ENCODE measurements at places on chromosomes 5 and 9.

- DNase-seq = no peak
These were observed 15.0 kb downstream of the ANKRD33B start for GRCh38 chr5:10578869-10579268.

DNA sequence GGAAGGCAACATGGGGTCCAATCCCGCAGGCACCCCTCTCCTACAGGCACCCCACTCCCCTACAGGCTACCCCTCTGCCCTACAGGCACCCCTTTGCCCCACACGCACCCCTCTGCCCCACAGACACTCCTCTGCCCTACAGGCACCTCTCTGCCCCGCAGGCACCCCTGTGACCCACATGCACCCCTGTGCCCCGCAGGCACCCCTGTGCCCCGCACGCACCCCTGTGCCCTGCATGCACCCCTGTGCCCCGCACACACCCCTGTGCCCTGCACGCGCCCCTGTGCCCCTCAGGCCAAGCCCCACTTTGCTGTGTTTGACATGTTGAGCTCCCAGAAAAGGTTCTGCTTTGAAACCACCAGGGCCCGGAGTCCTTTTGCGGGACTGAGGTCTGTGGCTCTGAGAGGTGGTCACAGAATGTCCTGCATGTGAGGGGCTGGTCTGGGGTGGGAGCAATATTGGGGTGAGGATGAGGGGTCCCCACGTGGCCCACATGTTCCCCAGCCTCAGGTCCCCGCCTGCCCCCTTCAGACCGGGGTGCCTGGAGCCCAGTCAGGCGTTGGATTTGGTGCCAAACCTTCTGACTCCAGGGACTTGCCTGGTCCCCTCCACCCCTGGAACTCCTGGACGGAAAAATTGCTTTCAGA lies 616 bp upstream of the QRFP start:
- no peak for DNase-seq

DNA sequence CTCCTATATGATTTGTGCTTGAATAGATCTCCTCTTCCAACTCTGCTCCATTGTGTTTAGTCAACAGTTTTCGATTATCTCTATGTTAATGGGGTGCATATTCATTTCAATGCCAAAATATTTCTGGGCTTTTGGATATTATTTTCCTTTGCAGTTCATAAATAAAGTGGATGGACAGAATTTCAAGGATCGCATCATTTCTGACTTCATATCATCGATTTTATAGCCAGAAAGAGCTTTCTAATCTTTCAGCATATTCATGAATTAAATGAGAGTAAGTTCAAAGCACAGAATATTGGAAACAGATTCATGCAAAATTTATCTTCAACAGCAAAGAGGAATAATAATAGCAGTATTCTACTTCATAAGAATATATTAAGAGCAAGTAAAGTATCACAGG lies 60.0 kb upstream of the MINAR2 start:
- DNase-seq = no peak

DNA sequence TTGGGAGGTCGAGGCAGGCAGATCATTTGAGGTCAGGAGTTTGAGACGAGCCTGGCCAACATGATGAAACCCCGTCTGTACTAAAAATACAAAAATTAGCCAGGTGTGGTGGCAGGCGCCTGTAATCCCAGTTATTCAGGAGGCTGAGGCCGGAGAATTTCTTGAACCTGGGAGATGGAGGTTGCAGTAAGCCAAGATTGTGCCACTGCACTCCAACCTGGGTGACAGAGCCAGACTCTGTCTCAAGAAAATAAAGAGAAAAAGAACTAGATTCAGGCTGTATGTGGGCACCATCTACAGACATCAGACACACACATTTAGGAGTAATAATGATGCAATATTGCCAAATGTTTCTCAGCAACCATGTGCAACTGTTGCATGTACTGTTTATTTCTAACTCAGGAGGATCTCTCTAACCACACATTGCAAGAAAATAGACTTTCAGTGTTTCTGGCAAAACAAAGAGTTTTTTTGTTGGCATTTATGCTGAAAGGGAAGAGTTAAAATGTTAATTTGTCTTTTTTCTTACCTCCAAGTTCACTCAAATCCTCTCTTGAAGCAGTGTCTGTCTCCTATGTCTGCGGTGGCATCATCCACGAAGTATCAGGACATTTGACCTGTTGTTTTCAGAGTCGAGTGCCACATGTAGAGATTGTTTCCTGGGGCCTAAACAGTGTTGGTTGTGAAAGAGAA lies 5.1 kb upstream of the ORM1 start:
- no peak for DNase-seq

- no peak for DNase-seq
These were observed 59.0 kb downstream of the SCAMP1 start for GRCh38 chr5:78419396-78419795.

DNA sequence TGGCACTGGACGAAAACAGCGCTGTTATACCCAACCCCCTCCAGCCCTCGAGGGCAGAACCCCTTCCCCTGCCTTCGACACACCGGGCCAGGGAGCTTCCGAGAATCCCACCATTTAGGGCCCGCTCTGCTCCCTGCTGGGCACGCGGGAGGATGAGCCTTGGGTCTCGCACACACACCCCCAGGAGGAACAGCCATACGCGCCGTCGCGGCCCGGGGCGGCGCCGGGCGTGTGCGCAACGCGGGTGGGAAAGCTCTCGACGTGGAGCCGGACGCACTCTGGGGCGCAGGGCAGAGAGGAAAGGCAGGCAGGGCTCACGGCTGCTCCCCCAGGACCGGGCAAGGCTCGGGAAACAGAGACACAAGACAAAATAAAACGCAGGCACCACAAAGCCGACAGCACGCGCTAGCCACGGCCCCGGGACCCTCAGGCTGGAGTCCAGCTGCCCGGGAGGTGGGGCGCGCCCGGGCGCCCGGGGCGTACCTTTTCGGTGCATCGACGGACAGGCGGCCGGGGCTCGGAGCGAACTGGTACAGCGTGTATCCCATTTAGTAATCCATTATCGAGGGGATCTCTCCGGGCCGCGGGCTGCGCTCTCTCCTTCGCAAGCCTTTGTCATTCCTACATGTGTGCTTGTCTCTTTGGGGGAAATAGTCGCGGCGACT lies 789 bp downstream of the SEMA6A start:
- no peak for DNase-seq

DNA sequence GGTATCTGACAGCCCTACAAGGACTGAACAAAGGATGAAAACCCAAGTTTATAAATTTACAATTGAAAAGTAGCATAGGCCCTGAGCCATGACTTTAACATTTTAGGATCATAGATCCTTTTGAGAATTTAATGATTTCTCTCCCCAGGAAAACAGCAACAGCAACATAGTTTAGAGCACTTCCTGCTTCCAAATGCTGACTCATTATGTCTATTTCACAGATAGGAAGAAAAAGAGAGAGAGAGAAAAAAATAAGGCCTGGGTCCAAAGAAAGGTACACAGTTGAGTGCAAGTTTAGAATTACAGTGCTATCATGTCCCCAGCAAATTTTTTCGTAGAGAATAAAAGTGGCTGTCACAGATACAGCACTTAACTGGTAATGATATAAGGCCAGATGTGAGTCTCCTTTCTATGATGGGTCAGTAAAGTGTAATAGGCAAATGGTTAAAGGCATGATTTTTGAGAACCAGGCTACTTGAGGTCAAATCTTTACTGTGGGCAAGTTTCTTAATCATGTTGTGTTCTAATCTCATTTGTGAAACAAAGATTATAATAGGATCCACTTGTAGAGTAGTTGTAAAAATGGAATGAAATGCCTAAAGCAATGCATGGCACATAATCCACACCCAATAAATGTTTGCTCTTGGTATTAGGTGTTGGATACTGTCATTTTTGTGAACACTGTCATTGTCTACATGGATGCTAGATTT lies 12.3 kb upstream of the PPP2R2B start:
- no peak for DNase-seq

GRCh38 chr5:111730659-111731382 lies 26.2 kb downstream of the NREP start:
- DNase-seq = no peak

DNA sequence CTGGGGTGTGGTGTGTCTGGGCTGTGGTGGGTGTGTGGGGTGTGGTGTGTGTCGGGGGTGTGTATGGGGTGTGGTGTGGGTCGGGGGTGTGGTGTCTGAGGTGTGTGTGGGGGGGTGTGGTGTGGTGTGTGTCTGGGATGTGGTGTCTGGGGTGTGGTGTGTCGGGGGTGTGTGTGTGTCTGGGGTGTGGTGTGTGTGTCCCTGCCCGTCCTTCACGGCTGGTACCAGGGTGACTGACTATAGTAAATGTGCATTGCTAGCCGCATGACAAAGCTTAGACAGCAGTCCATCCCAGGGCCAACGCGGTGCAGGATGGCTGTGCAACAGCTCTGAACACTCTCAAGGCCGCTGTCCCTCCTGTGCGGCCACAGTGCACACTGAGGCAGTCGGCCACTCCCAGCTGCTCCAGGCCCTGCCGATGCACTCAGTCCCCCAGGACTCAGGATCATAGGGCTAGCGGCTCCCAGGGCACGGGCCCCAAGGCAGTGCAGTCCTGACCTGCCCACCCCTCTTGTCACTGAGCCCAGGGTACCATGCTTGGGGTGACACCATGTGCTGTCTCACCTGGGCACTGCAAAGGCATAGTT lies 54.0 kb downstream of the SECISBP2 start:
- no peak for DNase-seq

DNA sequence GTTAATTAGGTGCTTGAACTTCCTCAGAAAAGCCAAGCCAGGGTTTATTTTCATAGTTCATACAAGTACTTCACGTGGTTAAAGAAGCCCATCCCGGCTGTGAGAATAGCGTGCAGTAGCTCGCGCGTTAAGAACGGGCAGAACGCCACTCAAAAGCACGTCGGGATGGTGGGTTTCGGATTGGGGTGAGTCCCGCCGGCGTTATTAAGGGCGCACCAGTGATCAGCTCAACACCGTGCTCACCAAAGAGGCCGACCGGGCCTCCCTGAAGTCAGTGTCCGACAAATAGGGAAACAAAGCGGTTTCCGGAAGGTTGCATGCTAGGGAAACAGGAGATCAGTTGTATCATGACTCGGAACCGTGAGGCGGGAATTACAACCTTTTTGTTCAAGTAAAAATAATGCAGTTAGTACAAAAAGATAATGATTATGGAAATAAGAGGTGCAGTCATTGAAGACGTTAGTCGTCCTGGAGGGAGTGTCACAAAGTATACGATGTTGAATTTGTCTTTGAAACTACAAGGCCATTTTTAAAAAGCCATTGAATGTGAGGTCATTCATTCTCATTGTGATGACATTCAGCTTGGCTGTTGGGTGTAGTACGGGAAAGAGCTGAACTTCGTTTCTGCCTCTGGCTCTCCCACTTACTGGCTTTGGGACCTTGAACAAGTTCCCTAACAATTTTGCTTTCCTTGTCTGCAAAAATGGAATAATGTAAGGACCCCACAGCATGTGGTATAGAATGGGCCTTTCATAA lies 992 bp downstream of the SETD9 start:
- DNase-seq = peak; percentile 4

- DNase-seq = peak; percentile 62
These were observed at the start of gene MRPS30 for GRCh38 chr5:44808435-44809214. Gene MRPS30, plus strand, starts transcription at chr5:44808947. Its CDS starts 16 bp downstream, at chr5:44808963.

DNA sequence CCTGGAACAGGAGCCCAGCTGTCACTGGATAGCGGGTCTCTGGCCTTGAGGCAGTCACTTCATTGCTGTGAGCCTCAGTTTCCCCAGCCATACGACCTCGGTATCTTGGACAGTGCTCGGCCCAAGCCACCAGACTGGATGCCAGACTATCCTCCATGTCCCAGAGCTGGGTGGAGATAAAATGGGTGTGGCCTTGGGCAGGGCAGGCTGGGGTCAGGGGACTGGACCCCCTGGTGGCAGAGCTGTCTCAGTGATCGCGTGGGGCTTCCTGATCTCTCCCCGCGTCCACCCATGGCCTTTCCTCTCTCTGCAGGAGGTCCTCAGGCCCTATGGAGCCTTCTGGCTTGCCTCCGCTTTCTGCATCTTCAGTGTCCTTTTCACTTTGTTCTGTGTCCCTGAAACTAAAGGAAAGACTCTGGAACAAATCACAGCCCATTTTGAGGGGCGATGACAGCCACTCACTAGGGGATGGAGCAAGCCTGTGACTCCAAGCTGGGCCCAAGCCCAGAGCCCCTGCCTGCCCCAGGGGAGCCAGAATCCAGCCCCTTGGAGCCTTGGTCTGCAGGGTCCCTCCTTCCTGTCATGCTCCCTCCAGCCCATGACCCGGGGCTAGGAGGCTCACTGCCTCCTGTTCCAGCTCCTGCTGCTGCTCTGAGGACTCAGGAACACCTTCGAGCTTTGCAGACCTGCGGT lies 10.0 kb downstream of the SLC2A8 start:
- no peak for DNase-seq

DNA sequence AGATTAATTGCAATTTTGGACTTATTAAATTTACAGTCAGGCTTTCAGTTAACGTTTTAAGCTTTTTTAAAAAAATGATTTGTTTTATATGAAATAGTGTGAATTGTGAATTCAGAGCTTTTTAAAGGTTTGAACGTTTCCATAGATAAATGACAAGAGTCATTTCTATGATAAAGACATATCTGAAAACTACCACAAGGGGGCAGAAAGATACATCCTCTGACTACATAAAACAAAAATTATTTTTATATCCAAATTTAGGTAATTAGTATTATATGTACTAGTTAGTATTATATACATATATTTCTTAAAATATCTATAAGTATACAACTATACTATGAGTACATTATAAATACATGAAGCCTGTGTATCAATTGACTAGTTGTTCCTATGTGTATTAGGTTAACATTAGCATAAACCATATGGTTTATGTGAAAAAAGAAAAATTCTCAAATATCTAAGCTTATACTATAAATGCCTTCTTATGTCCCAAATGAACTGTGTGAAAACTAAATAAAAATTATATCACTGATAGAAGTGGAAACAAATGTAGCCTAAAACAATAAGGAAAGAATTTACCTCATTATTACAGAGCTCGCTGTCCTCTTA lies 155.2 kb downstream of the MEF2C start:
- DNase-seq = no peak

DNA sequence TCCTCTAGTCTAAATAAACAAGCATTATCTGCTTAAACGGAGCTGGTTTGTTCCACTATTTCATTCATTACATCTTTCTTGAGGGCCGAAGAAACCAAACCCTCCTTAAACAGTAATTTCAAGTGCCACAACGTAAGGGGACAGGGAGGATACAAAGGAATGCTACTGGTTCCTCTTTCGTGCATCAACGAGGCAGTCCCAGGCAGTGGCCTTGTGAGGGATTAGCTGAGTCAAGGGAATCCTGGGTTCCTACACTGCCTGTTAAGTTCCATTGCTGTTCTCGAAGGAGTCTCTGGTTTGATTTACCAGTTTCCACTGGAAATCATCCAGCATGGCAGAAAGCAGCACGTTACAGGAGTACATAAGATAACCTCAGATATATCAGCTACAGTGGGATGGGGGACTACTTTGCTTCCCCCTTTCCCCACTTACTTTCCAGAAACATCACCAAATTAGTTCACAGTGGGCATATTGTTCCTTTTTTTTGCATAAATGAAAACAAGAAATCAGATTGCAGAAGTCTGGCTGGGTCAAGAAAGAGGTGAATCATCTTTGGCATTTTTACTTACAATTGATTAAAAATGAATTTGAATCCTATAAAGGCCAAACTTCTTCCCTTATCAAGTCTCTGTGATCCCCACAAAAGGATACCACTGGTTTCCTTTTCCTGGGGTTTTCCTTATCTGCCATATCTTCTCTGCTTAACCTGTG lies 2.5 kb upstream of the RANBP3L start:
- DNase-seq = no peak

GRCh38 chr5:115387816-115388215 lies 91.4 kb upstream of the CCDC112 start:
- DNase-seq = no peak

- DNase-seq = no peak
These were observed 3.0 kb upstream of the DNAJB5 start for GRCh38 chr9:34986540-34987047.
